ENCODE measurements at places on chromosomes 3 and 15.

DNA sequence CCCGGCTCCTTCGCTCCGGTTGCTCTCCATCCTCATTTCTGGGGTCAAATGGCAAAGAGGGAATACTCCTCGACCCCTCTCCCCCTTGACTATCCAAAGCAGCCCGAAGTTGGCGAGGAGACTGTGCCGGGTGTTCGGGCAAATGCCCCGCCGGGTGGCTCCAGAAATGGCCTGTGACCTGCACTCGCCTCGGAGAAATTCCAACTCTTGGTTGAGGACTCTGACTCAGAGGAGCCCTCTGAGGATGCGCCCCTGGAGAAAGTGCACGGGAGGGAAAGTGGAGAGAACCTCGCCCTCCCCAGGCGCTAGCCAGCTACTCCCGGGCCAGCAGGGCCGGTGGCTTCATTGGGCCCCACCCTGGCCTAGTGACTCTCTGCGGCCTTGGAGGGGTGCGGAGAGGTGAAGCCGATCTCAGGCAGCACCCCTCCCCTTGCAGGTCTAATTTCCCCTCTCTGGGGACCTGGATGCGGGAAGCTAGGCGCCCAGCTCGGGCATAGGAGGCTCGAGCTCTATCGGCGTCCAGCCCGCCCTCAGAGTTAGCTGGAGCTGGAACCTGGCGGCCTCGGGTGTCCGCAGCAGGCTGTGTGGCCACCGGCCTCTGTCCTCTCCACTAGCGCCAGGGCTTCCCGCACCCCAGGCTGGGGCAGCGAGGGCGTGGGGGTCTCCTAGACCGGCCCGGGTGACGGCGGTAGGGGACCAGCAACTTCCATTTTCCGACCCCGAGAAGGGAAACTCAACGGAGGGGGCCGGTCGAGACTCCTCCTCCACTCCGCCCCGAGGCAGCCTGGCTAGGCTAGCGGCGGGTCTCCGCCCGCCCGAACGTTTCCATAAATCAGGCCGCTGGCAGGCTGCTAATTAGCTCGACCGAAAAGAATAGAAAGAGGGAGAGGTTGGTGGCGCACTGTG is 29.4 kb downstream of the NR2F2 start:
- no peak for DNase-seq

DNA sequence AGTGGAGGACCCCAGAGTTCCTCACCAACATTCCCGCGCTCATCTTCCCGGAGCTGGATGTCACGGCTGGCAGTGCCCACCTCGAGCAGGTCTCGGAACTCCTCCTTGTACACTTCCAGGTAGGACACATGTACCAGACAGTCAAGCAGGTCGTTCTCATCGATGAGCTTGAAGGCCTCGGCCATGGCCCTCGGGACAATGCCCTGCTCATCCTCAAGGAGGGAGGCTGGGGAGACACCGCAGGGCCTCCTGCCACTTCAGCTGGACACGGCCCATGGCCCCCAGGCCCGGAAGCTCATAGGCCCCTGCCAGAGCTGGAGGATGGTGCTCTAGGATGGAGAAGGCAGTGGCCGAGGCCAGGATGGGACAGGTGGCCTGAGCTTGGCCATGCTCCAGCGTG is 5.6 kb downstream of the KIF7 start:
- DNase-seq = no peak

GRCh38 chr15:59644756-59645155 is 12.6 kb downstream of the GTF2A2 start:
- DNase-seq = no peak

- DNase-seq = no peak
Observed at GRCh38 chr15:77346245-77347036, 73.5 kb downstream of the PEAK1 start.

DNA sequence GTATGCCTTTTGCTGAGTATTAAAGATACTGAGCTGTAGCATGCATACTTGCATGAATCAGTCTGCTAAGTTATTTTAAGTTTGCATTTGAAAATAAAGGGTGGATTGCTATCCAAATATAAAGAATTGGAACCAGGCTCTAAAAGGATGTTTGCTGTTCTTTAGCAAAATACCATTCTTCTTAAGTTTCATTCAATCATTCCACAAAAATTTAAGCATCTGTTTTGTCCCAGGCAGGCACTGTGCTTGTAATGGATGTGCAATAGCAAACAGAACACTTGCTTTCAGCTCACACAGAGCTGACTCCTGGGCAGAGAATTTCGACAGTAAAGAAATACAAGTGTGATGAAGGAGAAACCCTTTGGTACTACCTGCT is 151.1 kb downstream of the PGPEP1L start:
- no peak for DNase-seq

DNA sequence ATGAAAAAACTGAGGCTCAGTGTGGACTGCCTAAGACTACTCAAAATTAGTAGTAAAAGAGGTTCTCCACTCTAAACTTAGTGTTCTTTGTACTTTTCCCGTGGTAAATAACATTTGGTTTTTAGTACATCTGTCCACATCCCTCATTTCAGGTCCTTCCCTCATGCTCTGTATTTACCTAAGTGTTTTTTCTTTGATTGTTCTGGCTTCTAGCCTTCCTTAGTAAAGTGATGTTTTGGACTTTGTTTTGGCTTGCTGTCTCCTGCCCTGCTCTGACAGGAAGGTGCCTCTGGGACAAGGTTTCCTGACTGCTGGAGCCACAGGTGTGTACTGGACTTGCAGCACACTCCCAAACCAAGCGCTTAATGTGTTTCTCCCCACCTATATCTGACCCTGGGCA is 29.9 kb upstream of the ALDH1A2 start:
- DNase-seq = no peak

DNA sequence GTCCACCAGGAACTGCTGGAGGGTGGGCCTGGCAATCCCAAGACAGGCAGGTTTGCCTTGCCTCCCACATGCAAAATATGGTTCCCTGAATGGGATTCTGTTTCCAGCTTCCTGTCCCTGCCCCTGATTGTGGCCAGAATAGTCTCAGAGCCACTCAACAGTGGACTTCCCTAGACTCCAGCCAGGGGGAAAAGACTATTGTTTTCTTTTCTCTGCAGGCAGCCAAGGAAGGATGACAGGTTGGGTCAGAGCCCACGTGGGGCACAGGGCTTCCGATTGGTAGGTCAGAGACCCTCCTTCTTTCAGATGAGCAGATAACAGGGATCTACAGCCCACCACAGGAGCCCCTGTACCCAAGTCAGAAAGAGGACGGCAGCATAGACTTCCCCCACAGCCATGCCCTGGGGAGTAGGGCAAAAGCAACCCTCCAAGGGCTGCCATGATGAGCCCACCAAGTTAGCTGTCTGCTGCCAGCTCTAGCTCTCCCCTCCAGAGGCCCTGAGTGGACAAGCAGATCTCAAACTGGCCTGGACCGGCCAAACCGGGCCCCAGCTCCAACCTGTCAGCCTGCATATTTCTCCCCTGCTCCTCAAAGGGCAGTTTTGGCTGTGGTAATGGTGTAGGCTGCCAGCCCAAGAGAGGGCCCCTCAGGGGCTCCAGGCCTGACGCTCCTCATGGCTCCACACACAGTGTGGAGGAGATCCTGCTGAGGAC is 6.4 kb downstream of the TLR9 start:
- no peak for DNase-seq

DNA sequence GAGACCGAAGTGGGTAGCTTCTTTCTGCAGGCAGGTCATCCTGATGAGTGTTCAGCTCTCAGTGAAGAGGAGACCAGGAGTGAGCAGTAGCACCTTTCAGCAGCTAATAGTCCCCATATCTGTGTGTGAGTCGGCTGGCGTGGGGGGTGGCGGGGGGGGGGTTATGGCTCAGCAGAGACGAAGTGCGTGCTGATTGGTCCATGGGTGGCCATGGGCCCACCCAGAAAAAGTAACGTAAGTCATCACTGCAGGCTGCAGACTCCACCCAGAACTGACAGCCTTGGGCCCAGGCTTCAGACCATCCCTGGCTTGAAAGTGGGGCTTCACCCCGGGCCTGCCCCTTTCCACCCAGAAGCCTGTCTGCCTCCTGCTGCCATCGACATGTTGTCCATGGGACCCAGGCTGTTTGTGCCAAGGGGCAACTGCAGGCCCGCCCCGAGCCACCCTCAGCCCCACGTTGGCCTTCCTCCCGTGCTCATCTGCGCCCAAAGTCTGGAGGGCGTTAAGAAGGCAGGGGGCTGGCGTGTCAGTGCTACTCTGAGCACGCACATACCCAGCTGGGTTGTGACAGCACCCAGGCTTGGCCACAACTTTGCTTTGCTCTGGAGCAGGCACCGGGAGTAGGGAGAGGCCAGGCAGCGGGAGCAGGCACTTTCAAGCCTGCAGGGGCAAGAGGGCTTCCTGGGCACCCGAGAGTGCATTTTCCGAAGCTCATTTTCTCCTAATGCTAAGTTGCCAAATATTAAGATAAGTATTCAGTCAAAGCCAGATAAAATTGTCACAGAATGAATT is 511.7 kb upstream of the CDIN1 start:
- peak; percentile 5 for DNase-seq

DNA sequence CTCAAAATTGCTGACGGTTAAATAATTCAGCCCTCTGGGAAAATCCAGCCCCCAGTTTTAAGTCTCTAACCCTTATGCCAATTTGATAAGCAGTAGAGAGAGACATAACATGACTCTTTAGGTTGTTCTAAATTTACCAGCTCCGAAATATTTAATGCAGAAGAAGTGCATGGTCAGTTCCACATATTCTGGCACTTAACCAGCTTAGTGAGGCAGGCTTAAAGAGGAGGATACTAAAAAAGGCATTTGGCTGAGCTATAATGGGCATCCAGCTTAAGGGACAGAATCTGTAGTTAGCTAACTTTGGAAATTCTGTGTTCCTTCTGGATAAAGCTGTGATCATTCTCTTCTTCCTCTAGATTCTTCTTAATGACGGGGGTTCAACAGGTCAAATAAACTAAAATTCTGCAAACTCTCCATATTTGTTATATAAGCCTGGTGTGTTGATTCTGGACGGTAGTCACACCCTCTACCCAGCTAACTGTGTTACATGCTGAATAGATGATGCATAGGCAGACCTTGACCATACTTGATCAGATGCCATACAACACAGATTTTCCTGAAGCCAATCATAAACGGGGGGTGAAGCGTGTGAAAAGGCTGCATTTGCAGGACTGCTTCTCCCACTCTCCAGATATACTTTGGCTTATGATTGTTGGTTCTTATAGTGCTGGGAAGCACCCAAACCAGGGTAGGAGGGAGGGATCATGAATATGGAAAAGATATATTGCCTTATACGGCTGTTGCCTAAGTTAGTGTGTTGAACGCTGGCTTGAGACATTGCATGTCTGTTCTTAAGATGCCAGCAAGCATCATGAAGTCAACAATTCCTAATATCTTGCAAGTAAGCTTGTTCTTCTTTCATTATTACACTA is 118.4 kb downstream of the FGF12 start:
- no peak for DNase-seq
